ENCODE measurements at places on chromosomes 2 and 18.

DNA sequence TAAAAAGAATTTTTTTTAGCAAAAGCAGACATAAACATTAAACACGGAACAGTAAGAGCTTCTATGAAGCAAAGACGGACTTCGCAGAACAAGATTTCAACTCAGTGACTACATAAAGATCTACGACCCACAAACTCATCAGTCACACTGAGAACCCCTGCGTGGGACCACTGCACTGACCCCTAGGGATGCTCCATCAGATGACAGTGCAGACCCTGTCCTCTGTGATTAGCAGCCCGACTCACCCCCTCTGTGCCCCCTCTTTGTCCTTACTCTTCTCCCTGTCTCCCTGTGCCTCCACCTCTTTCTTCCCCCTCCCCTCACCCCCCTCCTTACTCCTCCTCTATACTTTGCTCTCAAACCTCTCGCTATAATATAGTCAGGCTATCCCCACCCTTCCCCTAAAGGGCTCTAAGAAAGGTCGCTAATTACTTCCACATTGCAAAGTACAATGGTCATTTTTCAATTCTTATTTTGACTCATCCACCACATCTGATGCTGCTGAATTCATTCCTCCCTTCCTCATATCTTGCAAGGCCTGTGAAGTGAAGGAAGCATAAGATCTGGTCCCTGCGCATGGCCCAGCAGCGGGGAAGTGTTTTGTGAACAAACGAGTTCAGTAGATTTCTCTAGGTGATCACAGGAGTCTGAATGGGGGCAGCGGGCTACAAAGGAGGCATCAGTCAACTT is 89.3 kb downstream of the CABYR start:
- no peak for DNase-seq
- peaks cover 11% of the 10 kb centered on the region for H3K4me1 ChIP-seq
- H3K27me3 ChIP-seq: no peaks in the 10 kb centered on the region
- H3K4me3 ChIP-seq: no peak overlapping the region

DNA sequence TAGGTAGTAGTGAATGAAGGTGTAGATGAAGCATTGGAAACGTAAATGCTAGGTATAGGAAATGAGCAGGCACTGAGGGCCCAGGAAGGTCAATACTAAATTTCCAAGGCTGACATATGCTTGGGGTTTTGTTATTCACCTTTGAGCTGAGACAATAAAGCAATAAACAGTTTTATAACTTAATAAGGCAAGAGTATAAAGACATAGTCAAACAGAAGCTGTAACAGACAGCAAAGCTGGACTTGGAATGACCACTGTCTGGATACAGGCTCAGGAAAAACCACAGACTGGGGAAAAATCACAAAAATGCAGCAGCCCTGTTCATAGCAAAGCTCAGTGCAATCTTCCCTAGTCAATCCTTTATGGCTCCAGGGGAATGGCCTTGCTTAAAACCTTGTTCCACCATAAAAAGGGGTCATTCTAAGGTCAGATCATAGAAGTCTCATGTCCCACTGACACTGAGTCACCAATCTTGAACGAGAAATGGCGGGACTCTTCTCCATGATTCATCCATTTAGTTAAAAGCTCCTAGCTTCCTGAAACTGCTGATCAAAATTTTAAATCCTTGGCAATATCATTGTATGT is 493.3 kb downstream of the CMPK2 start:
- H3K27me3 ChIP-seq: no peaks in the 10 kb centered on the region
- no peaks in the 10 kb centered on the region for H3K36me3 ChIP-seq
- no peak overlapping the region for H3K27ac ChIP-seq
- H3K4me3 ChIP-seq: no peak overlapping the region

- no peak overlapping the region for H3K27ac ChIP-seq
- no peaks in the 10 kb centered on the region for H3K27me3 ChIP-seq
- H3K4me3 ChIP-seq: no peak overlapping the region
- H3K4me1 ChIP-seq: no peaks in the 10 kb centered on the region
- peaks cover 94% of the 10 kb centered on the region for H3K36me3 ChIP-seq
Measured at GRCh38 chr2:60794271-60794863, 38.3 kb downstream of the PAPOLG start.

DNA sequence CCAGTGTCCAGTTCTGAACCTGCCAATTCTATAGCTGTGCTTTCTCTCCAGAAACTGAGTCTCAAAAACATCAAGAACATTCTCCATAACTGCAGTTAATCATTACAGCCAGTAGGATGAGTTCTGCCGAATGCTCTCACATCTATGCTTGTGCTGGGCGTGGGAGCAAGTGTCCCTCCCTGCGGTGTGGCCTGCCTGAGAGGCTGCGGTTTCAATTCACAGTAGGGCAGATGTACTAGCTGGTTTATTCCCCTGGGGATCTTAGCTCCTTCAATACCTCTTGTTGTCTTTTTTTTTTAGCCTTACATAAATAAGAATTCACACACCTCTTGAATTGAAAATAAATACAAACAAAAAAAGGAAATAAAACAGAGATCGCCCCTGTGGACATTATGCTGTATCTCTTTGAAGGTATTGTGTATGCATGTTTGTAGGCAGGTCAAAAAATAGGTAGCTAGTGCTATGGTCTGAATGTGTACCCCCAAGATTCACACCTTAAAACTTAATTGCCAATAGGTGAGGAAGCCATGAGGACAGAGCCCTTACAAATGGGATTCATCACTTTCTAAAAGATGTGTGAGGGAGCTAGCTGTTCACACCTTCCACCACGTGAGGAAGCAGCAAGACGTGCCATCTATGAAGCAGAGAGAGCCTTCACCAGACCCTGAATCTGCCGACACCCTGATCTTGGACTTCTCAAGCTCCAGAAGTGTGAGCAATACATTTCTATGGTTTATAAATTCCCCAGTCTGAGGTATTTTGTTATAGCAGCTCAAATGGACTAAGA is 74.3 kb downstream of the BCL2L11 start:
- H3K36me3 ChIP-seq: no peaks in the 10 kb centered on the region
- DNase-seq: no peak
- no peak overlapping the region for H3K27ac ChIP-seq
- no peaks in the 10 kb centered on the region for H3K4me1 ChIP-seq

GRCh38 chr2:147634826-147635225 is 210.0 kb upstream of the ACVR2A start:
- no peak overlapping the region for H3K27ac ChIP-seq
- DNase-seq: no peak
- H3K4me1 ChIP-seq: peaks cover 9% of the 10 kb centered on the region
- H3K27me3 ChIP-seq: no peaks in the 10 kb centered on the region
- H3K36me3 ChIP-seq: no peaks in the 10 kb centered on the region

DNA sequence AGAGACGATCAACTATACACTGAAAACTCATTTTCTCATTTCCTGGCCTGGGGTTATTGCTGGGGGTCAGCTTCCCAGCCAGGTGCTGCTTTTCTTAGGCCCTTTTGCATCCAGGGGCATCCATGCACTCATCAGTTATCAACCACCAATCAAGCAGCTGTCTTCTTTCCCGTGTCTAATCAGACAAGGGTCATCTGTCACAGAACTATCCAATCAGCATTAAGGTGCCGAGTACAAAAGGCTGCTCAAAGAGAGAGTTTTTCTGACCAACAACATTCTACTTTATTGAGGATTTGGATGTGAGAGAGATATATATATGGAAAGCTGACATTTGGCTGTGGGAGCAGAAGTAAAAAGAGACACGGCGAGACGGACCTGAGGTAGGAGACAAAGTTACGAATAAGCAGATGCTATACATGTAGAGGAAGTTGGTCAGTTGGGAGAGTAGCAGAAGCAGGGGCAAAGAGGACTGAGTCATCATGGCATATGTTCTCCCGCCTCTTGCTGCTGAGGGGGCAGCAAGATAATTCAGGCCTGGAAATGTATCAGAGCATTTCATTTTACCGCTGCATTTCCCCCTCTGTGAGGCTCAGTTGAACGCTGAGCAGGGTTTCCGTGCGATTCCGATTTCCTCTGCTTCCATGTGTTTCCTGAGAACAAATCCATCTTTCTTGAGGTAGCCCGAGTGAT is 129.3 kb downstream of the NUP35 start:
- no peaks in the 10 kb centered on the region for H3K27me3 ChIP-seq
- no peaks in the 10 kb centered on the region for H3K36me3 ChIP-seq

- no peak overlapping the region for H3K27ac ChIP-seq
- H3K4me3 ChIP-seq: no peak overlapping the region
- H3K36me3 ChIP-seq: no peaks in the 10 kb centered on the region
- no peak for DNase-seq
- H3K27me3 ChIP-seq: no peaks in the 10 kb centered on the region
Measured at GRCh38 chr2:164984428-164984827, 29.1 kb upstream of the SLC38A11 start.
